ENCODE measurements at places on chromosomes 11 and 22.

- DNase-seq: no peak
Observed at GRCh38 chr22:48198489-48199459, 1436.3 kb downstream of the TBC1D22A start.

DNA sequence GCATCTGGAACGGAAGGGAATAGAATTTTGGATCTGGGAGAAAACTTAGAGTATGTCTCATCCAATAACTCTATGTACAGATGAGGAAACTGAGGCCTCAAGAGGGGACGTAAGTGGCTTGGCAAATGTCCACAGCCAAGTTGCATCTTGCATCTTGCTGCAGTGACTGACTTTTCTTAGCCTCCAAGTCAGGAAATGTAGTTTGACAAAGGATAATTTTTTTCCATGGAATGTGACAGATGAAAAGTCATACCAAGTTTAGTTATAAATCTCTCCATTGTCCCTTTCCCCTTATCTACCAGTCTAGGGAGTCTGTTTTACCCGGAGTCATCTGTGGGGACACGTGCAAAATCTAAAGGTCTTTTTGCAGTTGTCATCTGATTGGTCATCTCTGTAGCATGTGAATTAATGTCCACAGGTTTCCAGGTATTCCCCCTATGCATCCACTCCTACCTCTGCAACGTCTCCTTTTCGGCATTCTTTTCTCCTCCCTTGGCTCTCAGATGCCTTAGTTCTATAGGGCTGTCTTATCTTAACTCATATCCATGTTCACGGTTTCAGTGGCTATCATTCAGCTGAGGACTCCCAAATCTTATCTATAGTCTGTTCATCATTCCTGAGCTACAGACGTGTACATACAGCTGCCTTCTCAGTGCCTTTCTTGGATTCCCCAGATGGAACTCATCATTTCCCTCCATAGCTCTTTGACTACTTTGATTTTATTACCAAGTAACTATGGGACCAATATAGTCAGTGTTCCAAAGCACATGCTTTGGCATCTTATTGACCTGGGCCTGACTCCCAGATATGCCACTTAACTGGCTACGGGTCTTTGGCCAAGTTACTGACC is 139.5 kb upstream of the TIMP3 start:
- no peak for DNase-seq

- DNase-seq: no peak
Observed at GRCh38 chr22:40196628-40197360, 19.1 kb downstream of the TNRC6B start.

DNA sequence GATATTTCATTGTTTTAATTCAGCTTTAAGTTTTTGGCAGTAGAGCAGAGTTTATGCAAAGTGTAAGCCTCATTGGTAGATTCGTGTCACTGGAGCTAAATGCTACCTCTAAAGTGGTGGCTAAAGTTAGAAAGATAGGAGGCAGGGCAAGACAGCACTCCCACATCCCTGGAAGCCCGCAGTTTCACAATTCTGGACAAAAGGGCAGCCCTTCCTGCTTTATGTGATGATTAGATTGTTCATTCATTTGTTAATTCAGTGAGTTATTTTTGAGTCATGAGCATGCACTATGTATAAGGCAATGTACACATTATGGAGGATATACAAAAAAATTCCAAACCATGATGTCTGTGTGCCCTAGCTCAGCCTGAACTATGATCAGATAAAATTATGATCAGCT is 52.1 kb upstream of the EIF3M start:
- DNase-seq: no peak

- no peak for DNase-seq
Observed at GRCh38 chr11:75497788-75498409, 27.8 kb downstream of the GDPD5 start.

GRCh38 chr11:128867277-128867676 is at the start of gene KCNJ1:
Gene KCNJ1, minus strand, starts transcription at chr11:128867296. Its CDS starts 27,053 bp downstream, at chr11:128840243.
- no peak for DNase-seq

DNA sequence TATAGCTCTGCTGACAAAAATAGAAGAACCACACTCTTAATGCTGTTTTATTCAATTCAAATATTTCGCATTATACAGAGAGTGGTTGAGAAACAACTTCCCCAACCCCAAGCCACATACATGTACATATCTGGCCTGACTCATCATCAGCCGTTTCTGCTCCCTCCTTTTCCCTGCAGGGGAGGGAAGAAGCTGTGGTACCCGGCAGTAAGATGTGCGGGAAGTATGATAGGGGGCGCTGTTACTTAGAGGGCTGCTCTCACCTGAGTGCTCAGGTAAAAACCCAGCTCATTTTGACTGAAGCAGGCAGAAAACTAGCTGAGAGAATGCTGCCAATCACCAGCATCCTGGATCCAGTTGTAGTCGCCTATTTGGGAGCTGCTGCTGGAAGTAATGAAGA is 85.5 kb downstream of the NELL1 start:
- no peak for DNase-seq

GRCh38 chr11:78699609-78700135 is 125.0 kb upstream of the NARS2 start:
- DNase-seq: no peak

DNA sequence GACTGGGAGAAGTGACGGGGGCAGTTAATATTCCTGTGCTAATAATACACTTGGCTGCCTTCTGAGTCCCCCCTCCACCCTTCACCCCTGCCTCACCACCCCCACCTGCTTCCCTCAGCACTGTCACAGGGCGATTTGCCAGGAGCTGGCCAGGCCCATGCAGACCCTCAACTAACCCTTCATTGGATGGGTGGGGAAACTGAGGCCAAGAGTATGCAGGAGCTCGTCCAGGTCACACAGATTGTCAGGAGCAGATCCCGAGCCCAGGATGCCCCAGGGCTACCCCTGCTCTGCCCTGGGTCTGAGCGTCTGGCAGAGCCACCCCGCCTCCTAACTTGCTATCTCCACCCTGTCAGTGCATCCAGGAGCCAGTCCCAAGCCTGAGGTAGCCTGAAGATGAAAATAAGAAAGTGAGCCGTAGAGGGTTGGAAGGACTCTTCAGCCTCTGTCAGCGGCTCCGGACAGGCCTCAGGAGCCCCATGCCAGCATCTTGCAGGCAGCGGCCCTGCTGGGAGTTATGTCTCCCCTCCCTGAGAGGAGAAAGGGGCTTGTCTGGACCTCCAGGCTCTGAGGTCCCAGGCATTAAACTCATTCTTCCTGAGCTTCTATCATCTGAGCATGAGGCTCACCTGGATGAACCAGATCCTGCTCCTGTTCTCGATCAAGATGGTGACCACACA is 6.2 kb downstream of the TPBGL start:
- no peak for DNase-seq

DNA sequence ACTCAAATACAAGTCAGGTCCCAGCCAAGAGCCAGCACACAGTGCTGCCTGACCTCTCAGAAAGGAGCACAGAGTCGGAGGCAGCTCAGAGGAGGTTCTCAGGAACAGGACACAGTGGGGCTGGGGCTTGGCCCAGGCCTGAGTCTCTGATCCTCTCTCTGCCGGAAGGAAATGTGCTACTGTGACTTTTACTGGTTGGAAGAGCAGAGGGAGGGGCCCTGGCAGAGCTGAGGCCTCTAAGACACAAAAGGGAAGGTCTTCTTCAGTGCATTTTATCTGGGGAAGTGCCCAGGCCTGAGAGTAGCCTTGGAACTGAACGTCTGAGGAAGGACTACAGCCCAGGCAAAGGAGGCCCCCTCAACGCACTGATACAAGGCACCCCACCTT is 16.2 kb upstream of the CASTOR1 start:
- DNase-seq: peak; percentile 79

DNA sequence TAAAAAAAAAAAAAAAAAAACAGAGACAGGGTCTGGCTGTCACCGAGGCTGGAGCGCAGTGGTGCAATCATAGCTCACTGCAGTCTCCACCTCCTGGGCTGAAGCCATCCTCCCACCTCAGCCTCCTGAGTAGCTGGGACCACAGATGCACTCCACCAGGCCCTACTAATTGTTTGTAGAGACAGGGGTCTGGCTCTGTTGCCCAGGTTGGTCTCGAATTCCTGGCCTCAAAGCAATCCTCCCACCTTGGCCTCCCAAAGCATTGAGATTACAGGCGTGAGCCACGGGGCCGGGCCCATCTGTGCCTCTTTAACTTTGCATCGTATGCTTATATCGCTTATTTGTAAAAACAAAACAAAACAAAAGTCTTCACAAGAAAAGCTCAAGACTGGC is 3.1 kb downstream of the CPT1A start:
- peak; percentile 34 for DNase-seq
